HFF-Myc (cell line): ENCODE measurements at places on chromosomes 4 and X.

GRCh38 chr4:147683717-147684700, at the start of gene PRMT9:
PRMT9 (minus strand) TSS chr4:147684163; CDS start chr4:147683987, 176 bp downstream.
- DNase-seq, result peak; percentile 73

DNA sequence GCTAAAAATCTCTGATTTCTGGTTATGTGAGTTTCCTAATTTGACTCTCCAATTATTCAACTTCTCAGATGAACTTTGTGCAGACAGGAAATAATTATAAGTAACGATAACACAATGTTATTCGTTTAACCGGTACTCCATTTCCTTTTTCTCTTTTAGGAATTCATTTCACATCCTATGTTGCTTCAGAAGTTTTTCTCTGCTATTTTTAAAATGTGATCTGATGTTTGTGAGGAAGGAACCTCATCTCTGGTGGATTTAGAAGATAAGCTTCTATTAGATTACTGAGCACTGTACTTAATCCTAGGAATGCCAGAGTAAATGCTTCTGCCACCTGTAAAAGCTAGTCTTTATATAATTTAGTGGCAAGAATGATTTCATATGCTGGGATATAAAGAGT, 116.0 kb upstream of the ETNPPL start:
- no peak for DNase-seq

DNA sequence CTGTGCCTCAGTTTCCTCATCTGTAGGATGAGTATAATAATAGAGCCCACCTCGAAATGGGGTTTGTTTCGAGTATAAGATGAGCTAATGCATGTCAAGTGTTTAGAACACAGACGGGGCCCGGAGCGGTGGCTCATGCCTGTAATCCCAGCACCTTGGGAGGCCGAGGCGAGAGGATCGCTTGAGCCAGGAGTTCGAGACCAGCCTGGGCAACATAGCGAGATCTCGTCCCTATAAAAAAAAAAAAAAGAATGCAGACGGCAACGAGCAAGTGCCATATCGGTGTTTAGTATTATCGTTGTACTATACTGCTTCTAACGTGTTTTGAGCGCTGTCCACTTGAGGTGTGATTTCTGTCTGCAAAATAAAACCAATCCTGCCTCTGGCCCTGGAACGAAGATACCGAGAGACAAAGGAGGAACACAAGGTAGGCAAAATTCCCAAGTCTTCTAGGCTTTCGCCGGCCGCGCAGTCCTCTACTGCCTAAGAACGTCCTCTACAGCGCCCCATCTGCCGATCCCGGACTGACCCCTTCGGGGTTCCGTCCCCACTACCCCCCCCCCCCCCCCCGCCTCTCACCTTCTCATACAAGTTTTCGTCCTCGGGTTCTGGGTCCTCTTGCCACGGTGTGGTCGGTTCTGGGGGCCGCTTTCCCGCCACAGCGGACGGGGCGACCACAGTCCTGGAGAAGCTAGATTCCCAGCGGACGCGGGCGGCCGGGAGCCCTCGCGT, 442 bp downstream of the NDUFB11 start:
- DNase-seq, result peak; percentile 2

- DNase-seq, result no peak
Observed at GRCh38 chr4:128700659-128701350, 108.7 kb upstream of the JADE1 start.

GRCh38 chr4:23614284-23614892, 275.5 kb downstream of the PPARGC1A start:
- DNase-seq, result no peak

DNA sequence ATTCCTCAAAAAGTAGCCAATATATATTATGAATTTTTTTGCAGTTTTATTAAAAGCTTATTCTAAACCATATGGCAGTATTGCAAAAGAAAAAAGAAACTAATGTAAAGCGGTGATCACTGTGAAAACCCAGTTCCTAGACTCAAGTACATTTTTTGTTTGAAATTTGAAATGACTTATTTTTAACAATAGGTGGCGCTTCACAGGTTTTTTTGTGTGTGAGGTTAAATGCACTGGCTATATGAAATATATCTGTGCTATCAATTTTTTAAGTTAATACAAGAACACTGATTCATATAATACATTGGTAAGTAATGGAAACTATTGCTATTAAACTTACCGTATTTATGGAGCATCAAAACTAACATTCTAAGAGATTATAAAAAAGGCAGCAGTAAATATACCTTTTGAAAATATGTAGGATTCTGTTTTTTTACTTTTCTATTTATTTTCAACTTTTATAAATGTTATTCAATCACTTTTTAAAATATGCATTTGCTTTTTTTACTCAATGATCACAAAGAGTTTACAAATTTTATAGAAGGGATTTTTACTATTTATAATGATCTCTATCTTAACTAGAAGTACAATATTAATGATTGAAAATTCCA, 5.6 kb upstream of the SPRY1 start:
- DNase-seq, result no peak

- DNase-seq, result no peak
Observed at GRCh38 chrX:120402369-120402768, 40.5 kb downstream of the ATP1B4 start.

DNA sequence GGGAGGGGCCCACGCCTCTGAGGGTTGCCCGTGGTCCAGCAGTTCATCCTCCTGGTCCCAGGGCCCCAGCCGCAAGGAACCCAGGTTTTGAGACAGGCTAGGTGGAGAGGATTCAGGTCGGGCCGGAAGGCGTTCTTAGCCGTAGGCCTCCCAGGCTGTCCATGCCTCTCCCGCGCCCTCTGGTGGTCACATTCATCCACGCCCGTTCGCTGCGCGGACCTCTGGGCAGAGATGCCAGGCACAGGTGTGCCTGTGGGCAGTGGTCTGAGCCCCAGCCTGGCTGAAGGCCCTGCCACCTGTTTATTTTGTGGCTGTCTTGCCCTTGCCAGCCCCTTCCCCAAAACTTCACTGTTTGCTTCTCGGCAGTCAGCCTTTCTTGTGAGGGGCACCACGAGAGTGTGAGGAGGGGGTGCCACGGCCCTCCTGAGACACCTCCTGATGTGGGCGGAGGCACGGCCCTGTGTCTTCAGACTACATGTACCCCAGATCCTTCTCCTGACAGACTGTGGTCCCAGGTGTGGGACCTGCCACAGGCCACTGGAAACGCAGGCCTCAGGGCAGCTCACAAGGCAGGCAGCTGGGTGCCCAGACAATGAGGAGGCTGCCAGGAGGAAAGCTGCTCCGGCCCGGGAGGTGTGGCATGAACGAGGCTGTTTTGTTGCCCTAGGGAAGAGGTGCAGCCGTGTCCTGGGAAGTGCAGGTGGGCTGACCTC, 5.0 kb downstream of the UVSSA start:
- DNase-seq, result no peak

DNA sequence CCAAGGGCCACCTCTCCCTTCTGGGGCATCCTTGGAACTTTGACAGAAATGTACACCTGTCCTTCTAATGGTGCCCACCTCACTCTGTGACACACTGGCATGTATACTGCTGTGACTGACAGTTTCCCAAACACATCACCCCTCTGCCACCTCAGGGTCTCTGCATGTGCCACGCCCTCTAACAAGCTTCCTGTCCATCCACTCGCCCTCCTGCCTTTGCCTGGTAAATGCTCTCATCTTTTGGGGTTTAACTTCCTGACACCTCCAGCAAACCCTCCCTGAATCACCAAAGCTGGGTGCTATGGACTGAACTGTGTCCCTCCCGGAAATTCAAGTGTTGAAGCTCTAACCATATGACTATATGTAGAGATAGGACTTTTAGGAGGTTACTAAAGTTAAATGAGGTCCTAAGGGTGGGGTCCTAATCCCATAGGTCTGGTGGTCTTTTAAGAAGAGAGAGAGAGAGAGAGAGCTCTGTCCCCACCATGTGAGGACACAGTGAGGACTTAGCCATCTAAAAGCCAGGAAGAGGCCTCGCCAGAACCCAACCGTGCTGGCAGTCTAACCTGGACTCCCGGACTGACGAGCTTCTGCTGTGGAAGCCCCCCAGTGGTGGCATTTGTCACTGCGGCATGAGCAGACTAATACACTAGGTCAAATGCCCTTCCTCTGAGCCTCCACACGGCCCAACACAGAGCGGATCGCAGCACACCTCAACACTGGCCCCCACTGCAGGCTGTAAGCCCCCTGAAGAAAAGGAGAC, 95.6 kb downstream of the AFAP1 start:
- DNase-seq, result peak; percentile 57

DNA sequence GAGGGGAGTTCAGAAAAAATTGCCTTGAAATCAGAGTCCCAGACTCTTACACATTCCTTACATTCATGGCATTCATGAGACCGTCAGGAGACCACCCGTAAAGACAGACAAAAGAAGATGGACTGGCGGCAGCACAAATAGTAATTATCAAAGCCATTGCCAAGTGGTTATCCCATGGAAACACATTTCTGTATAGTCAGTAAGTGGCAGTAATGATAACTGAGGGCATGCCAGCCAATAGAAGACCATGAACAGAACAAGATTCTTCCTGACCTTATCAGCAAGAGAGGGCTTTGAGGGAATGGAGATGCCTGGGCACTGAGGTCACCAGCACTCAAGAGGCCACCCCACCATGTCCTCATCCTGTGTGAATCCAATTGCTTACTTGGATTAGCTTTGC, 121.7 kb upstream of the HCCS start:
- DNase-seq, result no peak
